Pancreas (tissue), 10 donors: ENCODE measurements at places on chromosomes 16 and 17.

DNA sequence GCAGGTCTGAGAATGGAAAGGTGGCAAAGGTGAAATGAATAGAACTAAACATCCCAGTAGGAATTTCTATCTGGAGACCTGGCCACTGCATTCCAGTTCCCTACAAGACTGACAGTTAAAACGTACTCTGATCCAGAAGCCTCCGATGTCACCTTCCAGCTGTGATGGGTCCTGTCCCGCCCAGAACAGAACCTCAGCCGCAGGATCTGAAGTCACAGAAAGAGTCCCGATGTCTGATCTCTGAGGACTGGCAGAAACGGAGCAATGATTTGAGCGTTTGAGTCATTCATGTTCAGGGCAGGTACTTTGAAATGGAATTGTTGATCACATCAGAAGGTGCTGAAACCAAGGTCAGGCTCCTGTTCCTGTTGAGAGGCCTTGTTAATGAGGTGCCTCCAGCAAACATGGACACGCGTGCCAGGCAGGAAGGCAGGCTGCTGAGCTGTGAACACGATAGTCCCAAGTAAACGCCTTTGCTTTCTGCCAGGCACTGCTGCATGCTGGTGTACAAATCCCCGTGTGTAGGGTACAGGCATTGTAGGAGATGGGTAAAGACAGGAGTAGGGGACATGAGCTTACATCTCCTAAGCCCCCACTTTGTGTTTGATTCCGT lies 61.4 kb downstream of the VAT1L start:
- no peak for DNase-seq

DNA sequence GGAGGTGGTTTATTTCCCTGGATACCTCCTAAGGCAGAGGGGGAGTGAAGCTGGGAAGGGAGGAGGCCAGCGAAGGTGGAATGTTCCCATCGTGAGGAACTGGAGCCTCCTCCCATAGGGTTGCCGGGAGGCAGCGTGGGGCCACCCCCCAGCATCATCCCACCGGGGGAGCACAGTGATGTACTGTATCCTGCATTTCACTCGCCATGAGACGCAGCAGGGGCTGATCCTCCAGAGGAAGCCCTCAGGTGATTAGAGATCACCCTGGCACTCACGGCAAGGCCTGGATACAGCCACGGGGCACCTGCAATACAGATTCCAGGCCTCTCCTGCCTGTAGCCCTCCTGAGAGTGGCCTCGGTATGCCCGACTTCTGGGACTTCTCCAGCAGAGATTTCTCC lies 25.5 kb upstream of the BEAN1 start:
- DNase-seq = no peak

DNA sequence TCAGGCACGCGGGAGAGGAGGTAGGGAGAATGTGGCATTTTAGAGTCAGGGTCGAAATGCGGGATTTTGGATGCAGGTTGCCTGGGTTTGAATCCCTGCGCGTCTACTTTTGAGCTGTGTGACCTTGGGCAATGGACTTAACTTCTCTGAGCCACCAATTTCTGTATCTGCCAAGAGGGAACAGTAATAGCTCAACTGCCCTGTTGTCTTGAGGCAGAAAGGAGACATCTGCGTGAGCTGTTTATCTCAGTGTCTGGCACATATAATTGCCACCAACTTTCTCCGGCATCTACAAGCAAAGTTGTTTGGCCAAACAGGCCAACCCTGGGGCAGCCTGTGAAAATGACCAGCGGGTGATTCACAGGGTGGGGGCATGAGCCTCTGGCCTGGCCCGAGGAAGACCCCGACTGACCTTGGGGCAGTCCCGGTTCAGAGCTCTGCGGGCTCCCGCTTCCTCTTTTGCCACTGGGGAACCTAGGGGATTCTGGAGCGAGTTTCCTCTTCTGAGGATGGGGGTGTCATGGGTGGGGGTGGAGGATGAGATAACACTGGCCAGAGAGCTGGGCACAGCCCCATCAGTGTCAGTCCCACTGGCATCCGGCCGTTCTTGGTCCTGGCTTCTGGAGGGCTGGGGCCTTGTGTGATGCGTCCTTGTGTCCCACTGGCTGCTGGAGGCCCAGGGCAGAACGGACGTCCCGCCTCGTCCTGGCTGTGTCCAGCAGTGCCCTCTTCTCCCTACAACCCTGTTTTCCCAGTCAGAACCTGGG lies 1.3 kb downstream of the SNN start:
- no peak for DNase-seq

DNA sequence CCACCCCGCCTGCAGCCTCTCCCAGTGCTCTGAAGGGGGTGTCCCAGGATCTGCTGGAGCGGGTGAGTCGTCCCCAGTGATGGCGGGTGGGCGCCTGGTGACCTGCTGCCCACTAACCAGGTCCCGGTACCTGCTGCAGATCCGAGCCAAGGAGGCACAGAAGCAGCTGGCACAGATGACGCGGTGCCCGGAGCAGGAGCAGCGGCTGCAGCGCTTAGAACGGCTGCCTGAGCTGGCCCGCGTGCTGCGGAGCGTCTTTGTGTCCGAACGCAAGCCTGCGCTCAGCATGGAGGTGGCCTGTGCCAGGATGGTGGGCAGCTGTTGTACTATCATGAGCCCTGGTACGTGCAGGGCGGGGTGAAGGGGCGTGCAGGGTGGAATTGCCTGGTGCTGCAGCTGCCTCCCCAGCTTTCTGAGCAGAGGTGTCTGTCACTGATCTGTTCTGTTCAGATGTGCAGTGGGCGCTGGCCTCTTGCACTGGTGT lies 3.6 kb downstream of the CDT1 start:
- no peak for DNase-seq

GRCh38 chr16:69397821-69398521 lies 12.2 kb upstream of the TERF2 start:
- peak; percentile 62 for DNase-seq

DNA sequence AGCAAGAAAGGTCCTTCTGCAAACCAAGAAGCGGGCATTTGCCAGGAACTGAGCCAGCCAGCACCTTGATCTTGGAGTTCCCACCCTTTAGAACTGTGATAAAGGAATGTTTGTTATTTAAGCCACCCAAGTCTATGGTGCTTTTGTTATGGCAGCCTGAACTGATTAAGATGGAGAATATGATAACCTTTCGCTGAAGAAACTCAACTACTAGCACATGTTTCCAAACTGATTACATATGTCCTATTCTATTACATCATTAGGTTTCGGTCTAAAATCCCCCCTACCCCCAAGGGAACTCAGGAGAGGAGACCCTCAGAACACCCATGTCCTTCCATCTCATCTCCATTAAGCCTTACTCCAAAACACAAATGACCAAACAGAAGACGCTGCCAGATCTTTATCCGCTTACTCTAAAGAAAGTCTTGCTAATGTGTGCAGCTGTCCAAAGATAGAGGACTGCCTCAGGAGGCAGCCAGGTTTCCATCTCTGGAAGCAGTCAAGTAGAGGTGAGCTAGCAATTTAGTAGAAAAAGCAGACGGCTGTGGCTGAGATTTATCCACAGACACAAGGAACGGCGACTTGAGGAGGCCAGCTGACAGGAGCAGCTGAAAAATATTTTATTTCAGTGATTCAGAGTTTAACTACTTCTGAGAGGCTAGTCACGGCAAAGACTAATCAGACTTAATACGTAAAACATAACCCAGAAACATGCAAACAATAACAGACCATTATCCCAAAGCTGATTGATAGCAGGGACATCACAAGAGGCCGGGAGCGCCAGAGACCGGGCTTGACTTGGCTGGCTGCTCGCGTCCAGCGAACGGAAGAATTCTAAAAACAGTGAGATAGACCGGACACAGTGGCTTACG lies 611.4 kb upstream of the CDH5 start:
- no peak for DNase-seq

DNA sequence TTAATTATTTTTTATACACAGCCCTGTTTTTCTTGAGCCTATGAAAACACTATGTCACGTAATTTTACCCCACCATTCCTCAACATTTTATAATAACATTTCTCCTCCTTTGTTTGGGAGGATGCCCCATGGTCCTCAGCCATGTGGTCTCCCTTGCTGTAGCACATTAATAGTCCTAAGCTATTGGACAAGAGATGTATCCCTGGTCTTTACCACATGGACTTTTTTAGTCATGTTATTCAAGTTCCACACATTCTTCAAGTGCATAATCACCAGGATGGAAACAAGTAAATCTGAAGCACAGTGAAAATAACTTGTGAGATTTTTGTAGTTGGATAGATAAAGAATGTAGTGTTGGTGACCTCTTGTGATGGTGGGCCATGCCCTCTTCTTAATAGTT lies 2.0 kb upstream of the KRTAP2-3 start:
- DNase-seq = no peak

- no peak for DNase-seq
Measured at GRCh38 chr16:57801098-57801808, 1.0 kb downstream of the KIFC3 start.
